ENCODE measurements at places on chromosomes 13 and 19. TPM values are rescaled to one million over a fixed set of nuclear protein-coding genes. Genes with fewer than 3 reads are reported as not detected.

GRCh38 chr13:21616205-21616866, 12.4 kb upstream of the MICU2 start:
- no peak for DNase-seq

- peak; percentile 89 for DNase-seq
Observed at GRCh38 chr19:44745341-44745831, 3.1 kb upstream of the BCL3 start.

DNA sequence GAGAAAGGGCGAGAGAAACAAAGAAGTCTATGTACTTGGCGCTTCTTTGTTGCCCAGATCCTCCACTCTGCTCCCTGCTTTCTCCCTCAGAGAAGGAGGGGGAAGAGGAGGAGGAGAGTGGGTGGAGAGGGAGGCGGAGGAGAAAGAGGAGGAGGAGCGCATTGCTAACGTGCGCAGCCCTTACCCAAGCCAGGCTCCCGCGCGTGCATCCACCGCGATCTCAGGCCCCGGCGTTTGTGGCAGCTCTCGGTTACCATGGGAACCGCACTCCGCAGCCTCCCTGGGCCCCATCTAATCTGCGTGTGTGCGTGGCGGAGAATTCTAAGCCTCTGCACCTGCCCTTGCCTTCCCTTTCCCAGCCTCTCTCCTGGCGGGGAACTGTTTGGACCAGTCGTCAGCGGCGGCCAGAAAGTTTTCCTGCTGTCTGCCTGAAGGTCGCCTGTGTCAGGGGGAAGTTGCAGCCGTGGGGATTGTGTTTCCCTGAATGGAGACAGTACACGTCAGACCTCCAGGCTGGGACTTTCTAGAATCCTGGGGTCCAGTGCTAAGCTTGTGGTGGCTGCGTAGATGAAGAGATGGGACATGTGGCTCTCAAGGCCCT, at the start of gene ERICH6B:
Gene ERICH6B, minus strand, starts transcription at position 239 of the 601 bp plus-strand sequence. CDS start 18,734 bp downstream, outside the sequence.
- DNase-seq = peak; percentile 31

GRCh38 chr19:5292453-5292821, 48.2 kb downstream of the PTPRS start:
- DNase-seq = no peak

- DNase-seq = no peak
Observed at GRCh38 chr19:4730740-4731171, 7.1 kb upstream of the DPP9 start.

- DNase-seq = no peak
Observed at GRCh38 chr19:13804830-13805683, 9.8 kb downstream of the ZSWIM4 start.

- no peak for DNase-seq
Observed at GRCh38 chr19:52741951-52742485, 7.2 kb upstream of the ZNF611 start.

DNA sequence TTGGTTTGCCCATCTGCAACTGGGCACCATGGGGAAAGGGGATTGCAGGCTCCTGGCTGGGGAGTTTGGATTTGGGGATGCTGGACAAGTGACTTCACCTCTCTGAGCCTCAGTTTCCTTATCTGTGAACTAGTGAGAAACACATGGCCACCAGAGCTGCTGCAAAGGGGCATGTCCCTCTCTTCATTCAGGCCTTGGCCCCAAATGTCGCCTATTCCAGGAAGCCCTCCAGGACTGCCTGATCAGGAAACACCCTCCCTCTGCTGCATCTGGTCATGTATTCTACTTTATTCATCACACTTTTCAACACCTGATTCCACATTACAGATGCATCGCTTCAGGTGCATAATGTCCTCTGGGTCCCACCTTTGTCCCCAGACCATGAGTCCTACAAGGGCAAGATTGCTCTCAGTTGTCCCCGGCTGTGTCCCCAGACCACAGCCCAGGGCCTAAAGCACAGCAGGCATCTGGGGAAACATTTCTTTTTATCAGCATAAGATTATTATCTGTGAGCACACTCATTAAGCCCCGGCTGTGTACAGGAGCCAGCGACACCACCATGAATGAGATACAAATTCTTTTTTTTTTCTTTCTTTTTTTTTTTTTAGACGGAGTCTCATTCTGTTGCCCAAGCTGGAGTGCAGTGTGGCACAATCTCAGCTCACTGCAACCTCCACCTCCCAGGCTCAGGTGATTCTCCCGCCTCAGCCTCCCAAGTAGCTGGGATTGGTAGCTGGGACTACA, 37.5 kb downstream of the ARRDC2 start:
- DNase-seq = no peak

The C19orf33 gene
- total RNA-seq = 5.9 TPM

The ERICH4 gene
- total RNA-seq = not detected

The FOXO1 gene
- total RNA-seq = 31.5 TPM

The RDH8 gene
- not detected for total RNA-seq

The CEP89 gene
- total RNA-seq = 10.6 TPM

The ZNF823 gene
- total RNA-seq = 4.5 TPM

Data from left cardiac atrium (tissue), 4 donors.